ENCODE measurements at places on chromosomes 12 and 14. TPM values are rescaled to one million over a fixed set of nuclear protein-coding genes. Genes with fewer than 3 reads are reported as not detected.
A peak's percentile ranks its signal among the peaks of the same experiment; 100 is the strongest.

DNA sequence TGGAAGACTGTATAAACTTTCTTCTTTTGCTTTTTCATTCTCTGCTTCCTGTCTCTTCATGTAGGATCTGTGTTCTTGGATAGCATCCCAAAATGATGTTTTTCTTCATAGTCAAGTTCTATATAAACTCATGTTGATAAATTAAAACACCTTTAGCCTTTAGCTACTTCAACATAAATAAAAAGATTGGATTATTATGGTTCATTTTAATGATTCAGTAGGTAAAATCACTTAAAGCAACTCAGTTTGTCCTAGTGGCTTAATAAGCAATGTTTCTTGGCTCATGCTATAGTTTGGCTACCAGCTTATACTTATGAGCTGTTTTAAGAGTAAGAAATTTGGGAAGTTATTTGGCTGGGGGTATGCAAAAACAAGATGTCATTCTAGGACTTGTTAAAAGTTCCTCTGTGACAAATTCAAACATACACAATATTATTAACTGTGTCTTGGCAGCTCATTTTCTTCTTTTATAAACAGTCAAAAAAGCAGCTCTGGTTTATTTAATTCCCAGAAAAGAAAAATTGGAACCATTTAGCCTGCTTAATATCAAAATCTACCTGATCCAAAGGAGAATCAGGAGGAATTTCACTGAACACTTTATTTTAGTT lies 111.4 kb downstream of the TMTC3 start:
- DNase-seq: no peak

Gene CLEC1B
- 29.8 TPM for total RNA-seq

- no peak for DNase-seq
Observed at GRCh38 chr12:91140026-91140931, 29.0 kb upstream of the LUM start.

DNA sequence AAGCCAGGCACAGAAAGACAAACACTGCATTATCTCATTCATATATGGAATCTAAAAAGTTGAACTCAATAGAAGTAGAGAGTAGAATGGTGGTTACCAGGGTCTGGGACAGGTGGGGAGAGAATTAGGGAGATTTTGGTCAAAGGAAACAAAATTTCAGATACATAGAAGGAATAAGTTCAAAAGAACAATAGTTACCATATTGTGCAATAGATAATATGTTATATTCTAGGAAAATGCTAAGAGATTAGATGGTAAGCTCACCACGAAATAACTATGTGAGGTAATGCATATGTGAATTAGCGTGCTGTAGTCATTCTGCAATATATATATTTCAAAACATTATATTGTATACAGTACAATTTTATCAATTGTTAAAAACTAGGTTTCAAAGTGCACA lies 442.5 kb downstream of the KCNH5 start:
- no peak for DNase-seq

- DNase-seq: no peak
Observed at GRCh38 chr12:50620109-50620977, 115.6 kb downstream of the DIP2B start.

Gene TMPRSS12
- not detected for total RNA-seq

DNA sequence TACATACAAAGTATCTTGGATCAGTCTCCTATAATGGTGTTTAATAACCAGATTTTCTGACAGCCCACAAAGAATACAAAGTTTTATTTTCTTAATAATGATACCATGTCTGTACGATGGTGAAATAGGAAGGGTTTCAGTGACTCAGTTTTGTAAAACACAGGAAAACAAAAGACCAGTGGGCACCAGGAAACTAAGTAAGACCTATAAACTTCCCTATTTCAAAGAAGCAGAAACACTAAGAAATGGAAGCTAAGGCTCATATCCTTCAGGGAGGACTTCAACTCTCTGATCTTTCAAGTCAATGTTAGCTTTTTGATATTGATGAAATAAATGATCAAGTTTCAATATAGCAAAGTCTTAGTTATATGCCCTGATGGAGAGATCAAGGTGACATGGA lies 196.0 kb downstream of the DUSP6 start:
- DNase-seq: no peak

Gene MAP3K12
- 2.4 TPM for total RNA-seq

- DNase-seq: no peak
Observed at GRCh38 chr12:3252450-3252891, 175.3 kb downstream of the TSPAN9 start.

GRCh38 chr12:15522574-15523187 lies 200.4 kb downstream of the PTPRO start:
- no peak for DNase-seq

- peak; percentile 96 for DNase-seq
Observed at GRCh38 chr12:92928962-92929915, at the start of gene EEA1. EEA1 (minus strand) TSS chr12:92929295; CDS start chr12:92929066, 229 bp downstream.

Gene KCNH5
- total RNA-seq: not detected

Gene GUCY2C
- total RNA-seq: 0.05 TPM

GRCh38 chr12:12510141-12510540 lies 52.5 kb downstream of the DUSP16 start:
- no peak for DNase-seq

GRCh38 chr12:103422746-103423515 lies 72.8 kb downstream of the C12orf42 start:
- DNase-seq: no peak

Gene GEMIN2
- 9.0 TPM for total RNA-seq

All from liver (tissue), 10 donors.